Tibial artery (tissue), 4 donors: ENCODE measurements at places on chromosomes 6 and 20.

- no peak for DNase-seq
These were observed 141.9 kb upstream of the NEDD9 start for GRCh38 chr6:11374036-11375010.

DNA sequence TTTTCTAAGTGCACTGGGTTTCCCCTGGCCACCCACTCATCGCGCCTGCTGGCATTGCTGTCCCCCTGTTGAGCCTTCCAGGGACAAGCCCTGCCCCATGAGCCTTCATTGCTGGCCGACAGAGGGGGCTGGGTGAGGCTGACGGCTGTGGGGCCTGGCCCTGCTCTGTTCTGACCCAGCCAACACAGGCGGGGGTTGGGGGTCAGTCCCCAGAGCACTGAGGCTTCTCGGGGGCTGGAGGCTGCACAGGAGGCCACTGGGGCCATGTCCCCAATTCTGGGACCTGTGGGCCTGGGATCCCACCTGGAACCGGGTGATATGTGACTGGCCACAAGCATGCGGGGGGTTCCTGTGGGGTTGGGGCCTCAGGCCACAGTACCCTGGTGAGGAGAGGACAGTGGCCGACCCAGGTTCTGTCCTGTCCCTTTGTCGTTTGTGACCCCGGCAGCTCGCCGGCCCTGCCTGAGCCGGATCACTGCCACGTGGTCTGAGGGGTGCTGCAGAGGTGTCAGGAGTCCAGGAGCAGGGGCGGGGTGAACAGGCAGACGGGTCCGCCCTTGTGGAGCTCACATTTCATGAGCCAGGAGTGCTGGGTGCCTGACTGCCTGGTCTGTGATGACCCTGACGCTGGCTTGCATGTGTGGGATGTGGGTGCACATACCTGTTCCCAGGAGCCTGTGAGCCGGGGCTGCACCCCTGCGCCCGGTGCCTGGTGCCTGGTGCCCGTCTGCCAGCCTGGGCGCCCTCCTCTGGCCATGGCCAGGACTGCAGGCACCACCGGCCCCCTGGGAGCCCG, 2.1 kb upstream of the COL20A1 start:
- no peak for DNase-seq

DNA sequence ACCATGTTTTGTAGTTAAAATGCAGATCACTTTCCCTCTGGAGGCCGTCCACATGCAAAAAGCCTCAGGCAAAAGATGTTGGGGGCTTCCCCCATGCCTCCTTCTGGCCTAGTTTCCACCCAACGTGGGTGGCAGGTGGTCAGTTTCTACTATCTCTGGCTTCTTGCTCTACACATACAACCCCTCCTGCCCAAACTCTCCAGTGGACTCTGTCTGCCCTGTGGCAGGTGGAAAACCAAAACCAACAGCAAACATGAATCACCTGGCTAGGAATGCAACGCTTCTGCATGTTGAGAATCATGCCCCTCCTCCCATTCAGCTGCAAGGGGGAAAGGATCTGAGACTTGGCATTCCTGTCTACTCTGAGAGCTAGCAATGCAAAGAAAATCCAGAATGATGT, 94.8 kb downstream of the MBOAT1 start:
- DNase-seq, result no peak

GRCh38 chr6:11950109-11950508, 62.0 kb upstream of the HIVEP1 start:
- no peak for DNase-seq

DNA sequence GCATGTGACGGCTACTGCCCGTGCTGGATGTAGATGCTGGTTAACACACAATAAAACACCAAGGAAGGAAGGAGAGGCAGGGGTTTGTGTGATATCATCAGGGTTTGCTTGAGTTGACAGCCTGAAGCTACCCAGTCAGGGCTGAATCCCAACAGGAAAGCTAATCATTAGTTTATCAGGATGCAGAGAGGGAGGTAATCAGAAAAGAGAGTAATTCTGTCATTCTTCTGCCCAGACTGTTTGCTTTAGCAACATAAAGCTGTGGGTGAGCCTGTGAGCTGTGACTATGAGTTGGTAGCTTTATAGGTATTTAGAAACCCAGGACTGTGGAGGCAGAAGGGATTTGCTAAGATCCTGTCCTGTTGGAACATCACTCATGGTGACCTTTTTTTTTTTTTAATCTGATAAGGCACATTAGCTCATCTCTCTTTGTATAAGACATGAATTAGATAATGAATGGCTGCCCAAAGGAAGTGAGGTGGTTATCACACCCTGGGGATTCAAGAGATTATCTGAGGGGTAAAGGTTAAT, 79.3 kb downstream of the CAP2 start:
- no peak for DNase-seq

DNA sequence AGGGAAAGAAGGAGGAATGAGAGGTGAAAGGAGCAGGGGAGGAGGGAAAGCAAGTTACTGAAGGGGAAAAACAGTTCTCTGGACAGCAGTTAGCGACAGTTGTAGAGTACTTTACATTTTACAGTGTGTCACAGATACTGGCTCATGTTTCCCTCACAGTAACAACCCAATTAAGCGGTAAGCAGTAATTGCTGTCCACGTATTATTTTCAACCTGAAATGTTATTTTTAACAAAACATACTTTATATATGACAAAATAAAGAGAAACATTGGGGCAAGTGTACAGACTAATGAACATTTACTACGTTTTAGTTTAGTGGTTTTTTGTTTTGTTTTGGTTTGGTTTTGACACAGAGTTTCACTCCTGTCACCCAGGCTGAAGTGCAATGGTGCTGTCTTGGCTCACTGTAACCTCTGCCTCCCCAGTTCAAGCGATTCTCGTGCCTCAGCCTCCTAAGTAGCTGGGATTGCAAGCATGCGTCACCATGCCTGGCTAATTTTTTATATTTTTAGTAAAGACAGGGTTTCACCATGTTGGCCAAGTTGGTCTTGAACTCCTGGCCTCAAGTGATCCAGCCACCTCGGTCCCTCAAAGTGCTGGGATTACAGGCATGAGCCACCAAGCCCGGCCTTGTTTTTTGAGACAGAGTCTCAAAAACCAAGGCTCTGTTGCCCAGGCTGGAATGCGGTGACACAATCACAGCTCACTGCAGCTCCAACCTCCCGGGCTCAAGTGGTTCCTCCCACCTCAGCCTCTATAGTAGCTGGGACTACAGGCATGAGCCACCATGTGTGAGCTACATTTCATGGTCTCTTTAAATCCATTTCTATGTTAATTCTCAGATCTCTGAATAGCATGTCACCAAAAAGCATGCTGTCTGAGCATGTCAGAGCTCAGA, 22.6 kb upstream of the BTN3A2 start:
- no peak for DNase-seq

DNA sequence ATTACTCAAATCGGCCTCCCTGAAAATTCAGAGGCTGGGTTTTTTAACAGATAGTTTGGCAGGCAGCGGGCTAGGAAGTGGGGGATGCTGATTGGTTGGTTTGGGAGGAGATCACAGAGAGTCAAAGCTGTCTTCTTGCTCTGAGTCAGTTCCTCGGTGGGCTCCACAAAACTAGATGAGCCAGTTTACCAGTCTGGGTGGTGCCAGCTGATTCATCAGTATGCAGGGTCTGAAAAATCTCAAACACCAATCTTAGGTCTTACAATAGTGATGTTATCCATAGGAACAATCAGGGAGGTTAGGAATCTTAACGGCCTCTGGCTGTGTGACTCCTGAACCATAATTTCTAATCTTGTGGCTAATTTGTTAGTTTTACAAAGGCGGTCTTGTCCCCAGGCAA, 190.7 kb downstream of the C6orf118 start:
- no peak for DNase-seq

DNA sequence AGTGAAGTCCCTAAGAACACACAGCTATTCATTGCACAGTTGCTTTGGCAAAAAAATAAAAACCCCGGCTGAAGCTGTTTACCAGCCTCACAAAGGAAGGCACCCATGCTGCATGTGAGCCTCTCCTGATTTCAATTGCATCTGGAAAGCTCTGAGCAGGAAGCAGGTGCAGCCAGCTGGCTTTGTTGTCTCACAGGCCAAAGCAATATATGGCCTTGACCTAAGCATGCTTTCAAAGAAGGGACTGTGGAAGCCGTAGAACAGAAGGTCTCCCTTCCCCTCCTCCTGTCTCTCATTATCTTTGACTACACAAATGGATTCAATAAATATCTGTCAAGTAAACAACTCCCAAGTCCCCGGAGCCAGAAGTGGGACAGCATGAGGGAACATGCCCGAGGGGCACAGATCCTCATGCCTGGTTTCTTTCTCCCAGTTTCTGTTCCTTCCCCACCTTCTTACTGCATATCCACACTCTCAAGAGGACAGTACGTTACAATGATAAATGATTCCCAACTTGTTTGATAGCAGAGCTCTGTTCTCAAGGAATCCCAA, 57.2 kb upstream of the PCSK2 start:
- DNase-seq, result no peak

DNA sequence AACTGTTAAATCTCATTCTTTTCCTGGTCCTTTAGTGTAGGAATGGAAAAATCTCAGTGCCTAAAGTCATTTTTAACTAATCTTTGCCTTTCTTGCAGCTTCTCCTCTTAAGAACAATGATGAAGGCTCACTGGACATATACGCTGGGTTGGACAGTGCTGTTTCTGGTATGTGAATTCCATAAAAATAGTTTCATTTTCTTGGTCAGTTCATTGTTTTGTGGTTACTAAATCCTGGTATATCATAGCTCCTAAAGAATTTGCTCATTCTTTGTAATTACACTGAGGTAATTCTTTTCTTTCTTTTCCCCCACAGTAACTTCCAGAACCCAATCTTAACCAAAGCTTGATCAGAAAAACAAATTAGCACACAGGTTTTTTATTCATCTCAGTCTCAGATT, 23.4 kb downstream of the CASP8AP2 start:
- no peak for DNase-seq

GRCh38 chr6:160082627-160083026, 39.0 kb upstream of the SLC22A1 start:
- DNase-seq, result no peak

DNA sequence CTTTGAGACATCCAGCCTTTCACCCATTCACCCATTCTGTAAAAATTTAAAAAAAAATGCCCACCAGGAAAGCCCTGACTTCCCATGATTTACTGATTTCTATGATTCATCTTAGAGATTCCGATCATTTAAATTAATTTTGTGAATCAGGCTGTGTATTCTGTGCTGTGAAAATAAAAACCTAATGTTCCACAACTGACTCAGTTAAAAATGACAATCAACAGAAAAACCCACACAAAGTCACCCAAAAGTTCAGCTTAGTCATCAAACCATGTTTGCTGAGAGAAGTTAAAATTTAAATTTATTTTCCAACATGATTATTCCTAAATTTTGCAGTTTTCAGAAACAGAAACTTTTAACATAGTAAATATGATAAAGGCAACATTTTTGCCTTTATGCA, 509.9 kb downstream of the TENT5A start:
- no peak for DNase-seq

DNA sequence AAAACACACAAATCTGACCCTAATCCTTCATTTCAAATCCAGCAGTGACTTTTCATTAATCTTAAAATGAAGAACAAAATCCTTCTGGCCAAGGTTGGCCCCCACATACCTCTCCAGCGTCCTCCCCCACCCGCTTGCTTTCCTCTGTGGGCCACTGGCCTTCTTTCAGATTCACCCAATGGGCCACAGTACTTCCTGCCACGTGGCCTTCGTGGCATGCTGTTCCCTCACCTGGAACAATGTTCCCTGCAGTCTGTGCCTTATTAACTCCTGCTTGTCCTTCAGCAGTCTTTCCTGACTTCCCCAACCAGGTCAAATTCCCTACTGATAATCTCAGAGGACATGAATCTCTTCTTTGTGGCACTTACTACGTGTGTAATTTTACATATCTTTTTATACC, 5.3 kb upstream of the GTF2H4 start:
- DNase-seq, result no peak

DNA sequence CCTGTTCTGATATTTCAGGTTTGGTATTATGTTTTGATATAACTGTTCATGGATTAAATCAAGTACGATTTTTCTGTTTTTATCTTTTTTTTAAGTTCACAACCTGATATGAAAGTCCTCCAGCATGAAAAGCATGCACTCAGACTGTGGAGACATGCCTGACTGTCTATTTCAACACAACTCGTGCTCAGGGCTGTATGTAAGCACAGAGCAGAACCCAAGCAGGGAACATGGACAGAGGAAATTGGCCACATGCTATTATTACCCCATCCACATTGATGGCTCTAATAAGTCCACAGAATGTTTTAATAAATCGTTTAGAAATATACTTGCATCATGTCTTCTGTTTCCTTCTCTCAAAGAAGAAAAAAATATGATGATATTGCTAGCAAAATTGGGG, 730.4 kb downstream of the C6orf118 start:
- no peak for DNase-seq

DNA sequence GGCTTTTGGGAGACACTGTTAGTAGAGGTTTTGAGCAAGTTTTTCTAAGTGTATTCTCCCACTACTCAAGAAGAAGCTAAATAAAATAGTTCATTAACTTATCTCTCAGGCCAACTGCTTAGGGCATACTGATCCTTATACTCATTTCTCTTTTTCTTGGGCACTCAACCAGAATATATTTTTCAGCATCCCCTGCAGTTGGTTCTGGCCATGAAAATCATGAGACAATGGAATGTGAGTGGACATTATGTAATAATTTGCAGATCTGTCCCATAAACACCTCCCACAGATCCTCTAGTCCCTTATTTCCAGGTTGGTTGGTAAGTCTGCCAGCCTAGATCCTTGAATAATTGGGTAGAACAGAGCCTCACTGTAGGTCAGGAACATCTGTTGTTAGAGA, 136.7 kb downstream of the AIG1 start:
- no peak for DNase-seq

DNA sequence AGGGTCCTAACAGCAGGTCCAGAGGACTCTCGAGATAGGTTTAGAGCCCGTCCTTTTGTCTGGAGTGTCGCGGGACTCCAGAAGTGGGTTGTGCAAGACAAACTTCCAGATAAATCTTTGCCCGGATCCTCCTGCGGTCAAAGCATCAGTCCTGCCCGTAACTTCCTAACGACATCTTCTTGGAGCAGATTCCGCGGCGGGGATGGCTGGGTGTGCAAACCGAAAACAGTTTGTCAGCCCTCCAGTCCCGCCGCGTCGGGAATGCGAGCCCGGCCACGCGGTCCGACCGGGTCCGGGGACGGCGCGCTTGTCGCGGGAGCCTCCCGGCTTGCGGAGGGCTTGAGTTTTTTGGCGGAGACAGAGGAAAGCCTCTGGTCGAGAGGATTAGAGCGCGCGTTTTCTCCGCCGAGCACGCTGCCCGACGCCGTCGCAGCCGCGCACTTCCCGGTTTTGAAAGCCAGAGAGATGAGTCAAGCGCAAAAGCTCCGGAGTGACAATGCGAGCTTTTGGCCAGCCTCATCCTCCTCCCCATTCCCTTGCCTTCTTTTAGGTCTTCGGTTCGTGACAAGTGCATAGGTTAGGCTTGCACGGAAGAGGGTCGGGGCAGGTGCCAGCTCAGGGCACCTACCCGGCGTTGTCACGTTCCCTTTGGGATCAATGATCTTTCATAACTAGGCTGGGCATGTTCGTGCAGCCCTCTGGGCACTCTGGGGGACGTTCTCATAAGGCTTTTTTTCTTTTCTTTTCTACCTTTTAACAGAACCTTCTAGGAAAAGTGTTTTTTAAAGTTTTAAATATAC, 91.3 kb upstream of the PRDM1 start:
- no peak for DNase-seq
